ENCODE measurements at places on chromosomes 7 and 10.
A peak's percentile ranks its signal among the peaks of the same experiment; 100 is the strongest.

- DNase-seq = no peak
These were observed 58.9 kb downstream of the ABI1 start for GRCh38 chr10:26801831-26802230.

GRCh38 chr10:126264102-126265018 lies 123.9 kb downstream of the ADAM12 start:
- no peak for DNase-seq

DNA sequence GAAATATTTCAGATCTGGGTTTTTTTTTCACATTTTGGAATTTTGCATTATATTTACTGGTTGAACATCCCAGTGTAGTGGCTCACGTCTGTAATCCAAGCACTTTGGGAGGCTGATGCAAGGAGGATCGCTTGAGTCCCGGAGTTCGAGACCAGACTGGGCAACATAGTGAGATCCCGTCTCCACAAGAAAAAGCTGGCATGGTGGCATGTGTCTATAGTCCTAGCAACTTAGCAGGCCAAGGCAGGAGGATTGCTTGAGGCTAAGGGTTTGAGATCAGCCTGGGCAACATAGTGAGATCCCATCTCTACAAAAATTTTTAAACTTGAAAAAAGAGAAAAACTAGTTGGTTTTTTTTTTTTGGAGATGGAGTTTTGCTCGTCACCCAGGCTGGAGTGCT lies 6.0 kb downstream of the RFC2 start:
- DNase-seq = no peak

DNA sequence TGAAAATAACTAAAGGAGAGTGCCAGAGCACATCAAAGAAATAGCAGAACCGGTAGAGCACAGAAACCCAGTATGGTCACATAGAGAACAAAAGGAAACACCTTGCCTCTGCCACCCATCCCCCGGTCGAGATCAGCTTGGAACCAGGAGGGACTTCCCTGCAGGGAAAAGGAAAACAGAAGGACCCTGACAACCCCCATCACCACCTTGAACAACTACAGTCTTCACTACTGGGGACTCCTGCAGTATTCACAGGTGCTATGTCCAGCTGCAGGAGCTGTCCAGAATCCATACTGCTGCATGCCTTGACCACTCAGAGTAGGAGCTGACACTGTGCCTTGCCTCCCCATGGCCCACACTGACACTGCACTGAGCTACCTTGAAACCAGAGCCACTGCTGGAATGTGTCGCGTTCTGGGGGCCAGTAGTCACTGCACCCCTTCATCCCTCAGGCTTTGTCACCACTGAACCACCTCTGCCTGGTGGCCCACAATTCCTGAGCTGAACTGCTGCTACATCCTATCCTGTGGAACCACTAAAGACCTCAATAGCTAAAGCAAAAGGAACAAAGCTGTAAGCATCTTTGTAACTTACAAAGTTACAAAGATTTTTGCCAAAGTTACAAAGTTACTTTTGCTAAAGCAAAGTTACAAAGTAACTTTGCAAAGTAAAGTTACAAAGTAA lies 66.8 kb downstream of the TRIL start:
- DNase-seq = no peak

GRCh38 chr7:133081119-133081598 lies 731 bp downstream of the CHCHD3 start:
- DNase-seq = no peak

DNA sequence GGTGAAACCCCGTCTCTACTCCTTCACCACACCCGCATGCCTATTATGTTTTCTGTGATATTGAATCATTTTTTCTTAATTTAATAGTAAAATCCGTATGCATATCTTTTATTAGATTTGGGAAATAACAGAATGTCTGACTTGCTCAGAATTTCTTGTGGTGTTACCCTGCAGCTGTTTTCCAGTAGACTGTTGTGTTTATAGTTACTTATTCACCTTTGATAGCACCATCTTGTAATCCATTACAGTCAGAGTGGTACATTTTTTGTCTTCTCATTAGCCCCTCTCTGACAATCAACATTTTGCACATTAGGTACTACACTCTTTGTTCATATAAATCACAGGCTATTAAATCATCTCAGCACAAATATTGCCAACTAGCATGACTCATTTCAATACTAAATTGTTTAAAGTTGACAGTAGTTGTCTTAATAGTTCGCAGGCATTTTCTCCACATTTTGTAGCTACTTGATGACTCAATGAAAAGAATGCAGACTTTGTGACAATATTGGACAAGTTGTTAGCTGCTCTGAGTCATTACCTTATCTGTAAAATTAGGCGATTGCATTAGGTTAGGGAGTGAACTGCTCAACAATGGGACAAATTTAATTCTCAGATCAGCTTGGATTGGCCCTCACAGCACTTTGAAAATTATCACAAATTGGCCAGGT lies 17.8 kb upstream of the SLC16A12 start:
- peak; percentile 85 for DNase-seq

DNA sequence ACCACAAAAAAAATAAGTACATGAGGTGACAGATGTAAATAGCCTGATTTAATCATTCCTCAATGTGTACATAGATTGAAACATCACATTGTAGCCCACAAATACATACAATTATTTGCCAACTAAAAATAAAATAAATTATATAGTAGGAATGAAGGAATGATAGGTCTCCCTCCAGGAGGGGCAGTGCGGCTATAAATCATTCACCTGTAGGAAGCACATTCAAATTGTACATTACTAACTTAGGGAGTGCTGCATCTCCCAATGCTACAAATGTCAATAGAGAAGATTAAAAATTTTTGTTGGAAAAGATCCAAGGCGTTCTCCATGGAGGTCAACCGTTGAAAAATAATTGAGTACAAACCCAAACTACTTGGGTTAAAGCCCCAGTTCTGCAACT lies 4.2 kb downstream of the KBTBD2 start:
- DNase-seq = no peak

GRCh38 chr7:92058040-92058439 lies 76.2 kb downstream of the CYP51A1 start:
- DNase-seq = no peak

- peak; percentile 9 for DNase-seq
These were observed 160.8 kb downstream of the SPAG6 start for GRCh38 chr10:22505911-22506685.

DNA sequence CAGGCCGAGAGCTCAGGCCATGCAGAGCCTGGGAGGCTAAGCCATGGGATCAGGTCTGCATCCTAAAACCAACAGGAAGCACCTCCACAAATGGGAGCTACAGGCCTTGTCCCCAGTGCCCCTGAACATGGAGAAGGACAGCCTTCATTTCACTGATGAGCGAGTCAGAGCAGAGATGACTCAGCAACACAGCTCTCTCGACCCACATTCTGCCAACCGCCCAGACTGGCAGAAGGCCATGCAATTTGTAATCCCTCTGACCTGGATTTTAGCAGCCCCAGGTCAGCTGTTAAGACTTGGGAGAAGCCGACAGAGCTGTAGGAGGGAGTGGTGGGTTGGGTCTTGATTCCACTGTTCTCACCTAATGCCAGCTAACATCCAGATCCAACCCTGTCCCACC lies 25.5 kb downstream of the VOPP1 start:
- DNase-seq = peak; percentile 85

- no peak for DNase-seq
These were observed 75.3 kb downstream of the MINPP1 start for GRCh38 chr10:87580016-87580415.

DNA sequence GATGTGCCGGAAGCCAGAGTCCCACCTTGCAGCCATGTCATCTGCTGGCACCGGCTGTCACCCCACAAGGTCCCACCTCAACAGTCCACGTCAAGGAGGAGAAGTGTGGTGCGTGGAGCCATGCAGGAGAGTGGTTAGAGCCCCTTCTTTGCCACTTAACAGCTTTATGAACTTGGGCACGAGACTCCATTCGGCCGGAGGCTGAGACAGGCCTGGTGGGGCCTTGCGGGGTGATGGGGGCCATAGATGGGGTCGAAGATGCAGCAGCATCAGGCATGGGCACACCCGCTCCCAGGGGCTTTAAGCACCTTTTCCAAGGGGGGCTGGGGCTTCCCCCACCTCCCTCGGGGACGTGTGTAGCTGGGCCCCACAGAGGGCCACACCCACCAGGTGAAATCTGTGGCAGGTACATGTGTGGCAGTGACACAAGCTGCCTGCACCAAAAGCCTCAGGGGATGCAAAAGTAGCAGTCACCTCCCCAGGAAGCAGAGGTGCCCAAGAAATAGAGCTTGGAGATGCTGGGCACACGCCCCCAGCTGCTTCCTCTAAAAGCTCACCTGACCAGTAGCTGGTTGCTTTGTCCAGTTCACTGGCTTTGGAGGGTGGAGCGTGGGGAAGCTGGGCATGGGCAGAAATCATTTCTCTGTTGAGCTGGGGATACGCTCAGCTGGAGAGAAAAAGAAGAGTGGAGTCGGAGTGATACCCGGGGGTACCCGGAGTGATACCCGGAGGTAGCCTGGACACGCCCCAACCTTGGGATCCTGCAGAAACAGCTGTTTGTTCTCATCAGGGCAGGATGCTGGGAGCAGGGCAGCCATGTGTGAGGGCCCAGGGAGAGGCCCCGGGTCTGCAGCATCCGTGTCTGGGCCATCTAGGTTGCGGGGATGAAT lies 199.8 kb downstream of the EBF3 start:
- no peak for DNase-seq

DNA sequence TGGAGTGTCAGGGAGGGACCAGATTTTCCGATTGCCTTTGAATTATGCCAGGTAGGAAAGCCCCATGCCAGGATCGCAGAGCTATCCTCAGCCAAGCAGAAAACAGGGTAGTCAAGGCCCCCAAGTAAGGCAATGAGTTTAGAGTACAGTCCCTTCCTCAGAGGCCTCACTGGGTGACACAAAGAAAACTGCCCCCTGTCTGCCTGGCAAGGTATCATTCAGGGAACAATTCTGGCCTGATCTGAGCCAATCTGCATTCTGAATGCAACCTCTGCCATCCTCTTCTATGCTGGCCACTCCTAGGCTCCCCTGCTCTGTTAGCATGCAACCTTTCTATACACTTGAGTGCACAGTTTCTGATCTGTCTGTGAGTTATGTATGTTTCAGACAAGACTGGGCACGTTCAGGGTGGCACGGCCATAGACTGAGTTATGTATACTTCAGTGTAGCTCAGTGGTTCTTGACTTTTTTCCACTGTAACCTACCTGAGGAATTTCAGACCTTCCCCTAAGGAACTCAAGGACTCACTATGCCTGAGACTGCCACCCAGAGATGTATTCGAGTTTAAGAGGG lies 336.8 kb downstream of the PLXNA4 start:
- DNase-seq = no peak

- DNase-seq = peak; percentile 5
These were observed 676.4 kb upstream of the NRP1 start for GRCh38 chr10:34010891-34011290.

- no peak for DNase-seq
These were observed 12.0 kb downstream of the XRCC2 start for GRCh38 chr7:152663931-152664330.

GRCh38 chr7:108245523-108246226 lies 115.5 kb upstream of the LAMB4 start:
- DNase-seq = no peak

DNA sequence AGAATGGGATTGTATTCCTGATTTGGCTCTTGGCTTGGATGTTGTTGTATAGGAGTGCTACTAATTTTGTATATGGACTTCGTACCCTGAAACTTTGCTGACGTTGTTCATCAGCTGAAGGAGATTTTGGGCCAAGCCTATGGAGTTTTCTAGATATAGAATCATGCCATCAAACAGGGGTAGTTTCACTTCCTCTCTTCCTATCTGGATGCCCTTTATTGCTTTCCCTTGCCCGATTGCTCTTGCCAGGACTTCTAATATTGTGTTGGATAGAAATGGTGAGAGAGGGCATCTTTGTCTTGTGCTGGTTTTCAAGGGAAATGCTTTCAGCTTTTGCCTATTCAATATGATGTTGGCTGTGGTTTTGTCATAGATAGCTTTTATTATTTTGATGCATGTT lies 92.3 kb downstream of the CCDC7 start:
- DNase-seq = no peak

Data from stromal cell of bone marrow (primary cell).